Hematopoietic multipotent progenitor cell treated with erythropoietin and hydrocortisone succinate and interleukin-3 and kit ligand, for 15 days (in vitro differentiated cells): ENCODE measurements at places on chromosomes 6 and 20.

DNA sequence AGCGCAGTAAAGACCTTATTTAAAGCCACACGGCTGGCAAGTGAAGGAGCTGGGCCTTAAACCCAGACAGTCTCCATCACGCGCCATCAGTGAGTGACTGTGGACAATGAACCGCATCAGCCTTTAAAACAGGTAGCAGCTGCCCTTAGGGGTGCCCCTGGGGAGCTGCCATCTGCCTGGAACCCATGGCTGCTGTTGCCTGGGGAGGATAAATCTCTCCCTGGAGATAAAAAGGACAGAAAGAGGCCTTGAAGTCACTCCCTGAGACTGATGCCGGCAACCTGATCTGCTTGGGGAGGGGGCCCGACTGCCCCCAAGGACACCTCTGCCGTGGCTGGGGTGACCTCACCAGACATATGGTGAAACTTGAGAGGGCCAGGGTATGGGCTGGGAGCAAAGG is 73.5 kb downstream of the PREX1 start:
- DNase-seq, result no peak

- no peak for DNase-seq
Measured at GRCh38 chr6:166911248-166911677, 45.1 kb downstream of the RNASET2 start.

DNA sequence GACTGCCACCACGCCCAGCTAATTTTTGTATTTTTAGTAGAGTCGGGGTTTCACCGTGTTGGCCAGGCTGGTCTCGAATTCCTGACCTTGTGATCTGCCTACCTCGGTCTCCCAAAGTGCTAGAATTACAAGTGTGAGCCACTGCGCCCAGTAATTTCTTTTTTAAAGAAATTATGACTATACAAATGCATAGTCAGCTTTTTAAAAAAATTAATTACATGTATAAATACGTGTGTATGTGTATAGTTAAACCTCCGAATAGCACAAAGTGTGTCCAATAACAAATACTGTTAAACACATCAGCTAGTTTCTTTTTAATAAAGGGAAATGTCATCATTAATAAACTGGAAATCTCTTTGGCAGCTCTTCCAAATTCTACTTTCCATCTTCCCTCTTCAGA is 135.5 kb upstream of the SALL4 start:
- DNase-seq, result no peak

DNA sequence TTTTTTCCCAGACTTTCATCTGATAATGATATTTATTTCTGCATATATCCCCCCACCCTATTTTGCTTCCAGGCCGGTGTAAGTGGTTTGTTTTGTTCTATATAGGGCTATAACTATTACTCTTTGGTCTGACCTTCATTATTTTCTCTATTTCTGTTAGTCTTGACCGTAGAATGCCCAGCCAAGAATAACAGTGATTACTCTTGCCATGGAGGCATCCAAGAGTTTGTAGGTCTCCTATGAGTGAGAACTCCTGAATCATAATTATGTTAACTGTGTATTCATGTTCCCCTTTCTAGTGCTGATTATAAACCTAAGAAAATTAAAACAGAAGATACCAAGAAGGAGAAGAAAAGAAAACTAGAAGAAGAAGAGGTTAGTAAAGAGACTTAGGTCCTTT is 52.2 kb downstream of the TOP1 start:
- DNase-seq, result no peak

DNA sequence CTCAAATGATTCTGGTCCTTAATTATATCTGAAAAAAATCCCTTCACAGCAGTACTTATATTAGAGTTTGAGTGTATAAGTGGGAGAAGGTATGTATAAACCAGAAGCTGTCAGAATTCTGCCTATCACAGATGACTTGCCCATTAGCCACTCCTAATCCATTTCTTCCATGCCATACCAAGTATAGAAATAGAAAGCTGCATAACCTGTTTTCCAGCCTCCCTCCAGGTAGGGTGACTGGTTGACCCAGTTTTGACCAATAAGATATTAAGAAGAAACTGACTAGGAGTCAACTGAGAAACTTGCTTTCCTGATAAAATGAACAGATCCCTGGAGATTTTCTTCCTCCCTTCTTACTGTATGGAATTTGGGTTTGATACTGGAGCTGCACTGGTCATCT is 112.2 kb upstream of the GRIK2 start:
- no peak for DNase-seq

- no peak for DNase-seq
Measured at GRCh38 chr20:33659341-33660034, 2.6 kb upstream of the C20orf144 start.

- DNase-seq, result no peak
Measured at GRCh38 chr6:107809966-107810365, 14.1 kb downstream of the SCML4 start.

DNA sequence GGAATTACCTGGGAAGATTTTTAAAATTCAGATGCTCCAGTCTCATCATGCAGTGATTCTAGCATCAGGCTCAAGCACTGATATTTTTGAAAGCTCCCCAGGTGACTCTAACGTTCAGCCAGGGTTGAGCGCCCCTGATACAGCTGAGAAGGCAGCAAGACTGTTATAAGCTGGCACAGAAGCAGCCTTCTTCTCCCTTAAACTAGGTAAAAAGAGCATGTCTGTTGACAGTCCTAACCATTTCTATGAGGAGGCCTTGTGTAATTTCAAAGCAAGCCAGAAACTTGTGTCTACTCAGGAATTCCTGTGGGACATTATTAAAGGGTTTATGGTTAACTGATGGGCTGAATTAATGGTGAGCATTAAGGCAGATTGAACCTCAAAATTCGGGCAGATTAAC is 141.9 kb downstream of the PDE7B start:
- no peak for DNase-seq

GRCh38 chr20:14093652-14094051 is 98.3 kb downstream of the MACROD2 start:
- DNase-seq, result no peak

DNA sequence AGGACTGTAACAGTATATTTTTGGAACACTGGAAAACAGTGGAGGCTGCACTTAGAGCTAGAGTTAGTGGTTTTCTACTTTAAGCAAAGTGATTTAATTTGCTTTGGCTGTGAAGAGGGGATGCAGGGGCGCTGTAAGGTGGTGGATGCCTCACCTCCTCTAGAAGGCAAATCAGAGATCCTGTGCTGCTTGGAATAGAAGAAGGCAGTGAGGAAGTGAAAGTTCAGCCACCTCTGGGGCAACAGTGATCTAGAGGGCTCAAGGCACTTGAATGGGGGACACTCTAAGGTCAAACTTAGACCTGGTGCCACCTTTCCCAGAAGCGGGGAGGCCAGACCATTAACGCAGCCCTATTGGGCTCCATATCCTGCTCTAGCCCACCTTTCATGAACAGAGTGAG is 19.0 kb upstream of the SNRPB2 start:
- DNase-seq, result no peak

GRCh38 chr20:37980383-37980782 is 52.9 kb downstream of the TTI1 start:
- no peak for DNase-seq

DNA sequence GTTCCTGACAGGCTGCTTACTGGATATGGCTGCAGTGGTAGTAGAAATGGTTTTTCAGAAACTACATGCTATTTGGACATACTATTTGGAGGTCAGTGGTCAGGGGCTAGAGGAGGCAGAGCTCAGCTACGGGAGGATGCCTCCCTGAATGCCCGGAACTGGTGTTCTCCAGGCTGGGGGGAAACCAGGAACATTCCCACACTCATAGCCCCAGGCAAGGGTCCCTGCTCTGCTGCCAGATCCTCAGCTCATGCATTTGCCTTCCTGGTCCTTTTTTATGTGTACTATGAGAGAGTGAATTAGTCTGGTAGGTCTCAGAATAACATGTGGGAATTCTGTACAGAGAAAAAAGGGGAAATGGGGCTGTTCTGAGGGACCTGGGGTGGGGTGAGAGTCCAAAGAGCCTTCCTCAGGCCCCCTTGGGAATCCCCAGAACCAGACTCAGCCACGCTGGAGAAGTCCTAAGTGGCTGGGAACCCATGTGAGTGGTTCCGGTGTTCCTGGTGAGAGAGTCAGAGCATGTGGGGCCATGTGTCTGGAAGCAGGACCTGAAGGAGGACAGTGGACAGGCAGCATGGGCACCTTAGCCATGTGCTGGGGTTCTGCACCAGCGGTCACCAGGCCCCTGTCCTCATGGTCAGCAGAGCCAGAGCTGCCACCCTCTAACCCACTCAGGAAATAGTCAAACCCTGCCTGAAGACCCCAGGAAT is 58.0 kb upstream of the MYL9 start:
- DNase-seq, result no peak

- no peak for DNase-seq
Measured at GRCh38 chr20:17493173-17493572, 38.0 kb downstream of the BFSP1 start.

DNA sequence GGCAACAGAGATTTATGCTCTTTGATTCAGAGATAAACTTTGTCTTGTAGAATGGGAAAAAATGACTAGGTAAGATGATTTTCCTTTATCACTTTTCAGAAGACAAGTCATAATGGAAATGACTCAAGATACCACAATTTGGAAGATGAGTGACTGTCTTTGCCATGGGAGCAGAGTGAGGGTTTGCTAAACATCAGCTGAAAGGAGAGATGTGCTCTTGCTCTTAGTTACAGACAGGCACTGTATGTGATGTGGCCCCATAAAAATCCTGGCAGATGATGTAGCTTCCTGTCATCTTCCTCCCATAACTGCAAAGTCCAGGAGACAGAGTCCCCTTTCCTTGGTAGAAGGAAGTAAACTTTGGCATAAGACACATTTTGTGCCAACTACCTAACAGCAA is 47.6 kb downstream of the BACH2 start:
- DNase-seq, result no peak

- DNase-seq, result no peak
Measured at GRCh38 chr6:110529355-110529754, 52.9 kb upstream of the SLC22A16 start.

DNA sequence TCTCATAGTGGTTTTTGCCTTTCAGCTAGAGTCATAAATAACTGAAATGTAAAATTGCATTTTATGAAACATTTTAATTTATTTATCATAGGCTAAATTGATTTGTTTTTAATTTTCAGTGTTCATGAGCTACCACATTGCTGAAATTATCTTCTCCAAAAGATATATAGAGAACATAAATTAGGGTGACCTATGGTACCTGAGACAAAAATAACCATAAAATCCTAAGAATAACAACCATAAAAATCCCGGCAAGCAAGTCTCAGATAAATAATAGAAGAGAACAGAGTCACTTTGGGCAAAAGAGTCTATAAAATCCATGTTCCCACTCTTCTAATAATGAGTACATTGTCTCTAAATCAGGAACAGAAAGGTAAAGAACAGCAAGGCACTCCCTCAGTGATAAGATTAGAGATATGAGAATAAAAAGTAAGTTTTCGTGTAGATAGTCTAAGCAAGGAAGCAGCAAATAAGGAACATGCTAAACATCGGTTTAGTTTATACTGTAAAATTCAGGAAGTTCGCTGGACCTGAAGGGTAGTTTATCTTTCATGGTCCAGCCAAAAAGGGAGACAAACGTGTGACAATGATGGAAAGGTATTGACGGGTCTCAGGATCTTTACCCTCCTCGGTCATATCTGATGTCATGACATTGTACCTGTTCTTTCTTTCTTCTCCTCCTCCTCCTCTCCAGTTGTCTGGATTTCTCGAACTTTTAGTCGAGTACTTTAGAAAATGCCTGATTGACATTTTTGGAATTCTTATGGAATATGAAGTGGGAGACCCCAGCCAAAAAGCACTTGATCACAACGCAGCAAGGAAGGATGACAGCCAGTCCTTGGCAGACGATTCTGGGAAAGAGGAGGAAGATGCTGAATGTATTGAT is 117.6 kb downstream of the TMEM242 start:
- DNase-seq, result no peak

GRCh38 chr6:74402781-74403180 is 706.8 kb downstream of the CD109 start:
- DNase-seq, result no peak

- no peak for DNase-seq
Measured at GRCh38 chr6:113433335-113433991, 423.7 kb upstream of the MARCKS start.

DNA sequence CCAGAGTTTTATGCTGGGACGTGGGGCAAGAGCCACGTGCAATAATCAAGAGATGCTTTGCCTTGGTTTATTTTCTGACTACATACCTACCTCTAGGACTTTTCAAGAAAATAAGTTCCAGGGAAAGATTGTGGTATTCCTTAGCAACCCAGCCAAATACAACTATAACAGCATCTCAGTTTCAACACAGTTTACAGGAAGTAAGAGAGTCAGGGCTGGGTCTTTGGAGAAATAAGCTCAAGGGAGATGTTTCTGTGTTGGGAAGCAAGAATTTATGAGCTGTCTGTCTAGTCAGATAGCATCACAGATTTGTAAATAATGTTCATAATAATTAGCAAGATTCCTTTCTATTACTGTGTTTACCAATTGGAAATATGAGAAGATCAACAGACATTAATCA is 35.1 kb downstream of the MAP3K5 start:
- no peak for DNase-seq

DNA sequence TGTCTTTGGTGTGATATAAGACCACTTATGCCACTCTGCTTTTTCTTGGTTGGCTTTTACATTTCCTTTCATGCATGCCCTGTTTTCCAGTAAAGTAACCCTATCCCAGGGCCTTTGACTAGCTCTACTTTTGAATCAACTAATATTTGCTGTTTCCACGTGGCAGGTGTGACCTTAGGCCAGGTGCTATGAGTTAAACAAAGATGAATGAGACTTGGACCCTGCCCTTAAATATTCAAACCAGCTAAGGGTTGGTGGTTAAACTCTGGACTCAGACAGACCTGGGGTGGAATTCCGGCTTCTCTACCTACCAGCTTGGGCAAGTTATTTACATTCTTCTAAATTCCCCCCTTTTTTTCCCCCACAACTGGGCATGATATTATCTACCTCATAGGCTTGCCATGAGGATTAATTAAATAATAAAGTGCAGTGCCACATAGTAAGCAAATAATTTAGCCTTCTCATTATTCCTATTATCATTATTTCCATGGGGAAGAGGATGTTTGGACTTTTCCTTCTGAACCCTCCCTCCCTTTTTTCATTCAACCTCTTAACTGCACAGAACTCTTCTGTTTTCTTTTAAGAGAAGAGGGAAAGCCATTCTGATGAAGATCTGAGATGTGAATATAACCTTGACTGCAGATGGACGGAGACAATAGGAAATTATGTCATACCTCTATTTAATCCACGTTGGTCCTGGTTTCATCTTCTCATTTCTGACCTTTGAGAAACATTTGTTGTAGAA is 143.6 kb upstream of the TNFAIP3 start:
- DNase-seq, result no peak

DNA sequence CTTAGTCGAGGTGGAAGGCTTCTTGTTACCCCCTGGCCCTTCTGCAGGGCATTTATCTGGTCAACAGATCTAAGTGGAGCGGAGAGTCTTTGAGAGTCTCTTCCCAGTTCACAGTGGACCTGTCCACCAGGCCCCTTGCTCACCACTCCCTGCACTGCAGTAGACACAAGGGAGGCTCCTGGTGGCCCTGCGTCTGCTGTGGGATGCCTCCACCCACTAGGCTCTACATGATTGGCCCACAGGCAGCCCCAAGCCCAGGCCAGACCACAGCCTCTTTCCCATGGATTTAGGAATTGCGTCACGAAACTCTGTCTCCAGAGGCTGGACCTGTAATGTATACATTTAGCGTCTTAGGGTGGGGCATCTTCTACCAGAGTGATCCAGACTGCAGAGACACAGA is 28.4 kb downstream of the TBC1D7 start:
- no peak for DNase-seq

GRCh38 chr6:13733178-13733887 is 21.7 kb upstream of the RANBP9 start:
- DNase-seq, result no peak

- no peak for DNase-seq
Measured at GRCh38 chr20:7843613-7844012, 96.6 kb downstream of the HAO1 start.

GRCh38 chr6:31572041-31572911 is at the start of gene LTA:
TSS of gene LTA (plus strand) at chr6:31572289. CDS start at chr6:31572743, 454 bp downstream.
- DNase-seq, result no peak

GRCh38 chr20:56592211-56592610 is 36.9 kb upstream of the TFAP2C start:
- no peak for DNase-seq
